ENCODE measurements at places on chromosomes 11 and 22. TPM values are rescaled to one million over a fixed set of nuclear protein-coding genes. Genes with fewer than 3 reads are reported as not detected.

DNA sequence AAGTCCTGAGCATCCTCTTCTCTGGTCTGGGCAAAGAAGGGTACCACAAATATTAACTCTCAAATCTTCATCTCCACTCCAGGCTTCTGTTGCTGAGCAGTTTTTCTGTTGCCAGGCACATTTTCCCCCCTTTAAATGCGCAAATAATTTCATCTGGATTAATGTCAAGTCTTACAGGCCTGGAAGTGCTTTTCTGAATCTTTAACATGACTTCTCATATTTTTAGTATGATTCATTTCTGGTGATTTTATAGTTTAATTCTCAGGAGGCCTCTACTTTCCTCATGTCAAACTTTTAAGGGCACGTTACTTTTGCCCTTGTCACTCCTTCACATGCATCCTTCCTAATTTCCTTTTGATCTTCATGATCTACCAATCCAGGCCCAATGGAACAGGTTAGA is 510.2 kb downstream of the METTL15 start:
- no peak for DNase-seq

DNA sequence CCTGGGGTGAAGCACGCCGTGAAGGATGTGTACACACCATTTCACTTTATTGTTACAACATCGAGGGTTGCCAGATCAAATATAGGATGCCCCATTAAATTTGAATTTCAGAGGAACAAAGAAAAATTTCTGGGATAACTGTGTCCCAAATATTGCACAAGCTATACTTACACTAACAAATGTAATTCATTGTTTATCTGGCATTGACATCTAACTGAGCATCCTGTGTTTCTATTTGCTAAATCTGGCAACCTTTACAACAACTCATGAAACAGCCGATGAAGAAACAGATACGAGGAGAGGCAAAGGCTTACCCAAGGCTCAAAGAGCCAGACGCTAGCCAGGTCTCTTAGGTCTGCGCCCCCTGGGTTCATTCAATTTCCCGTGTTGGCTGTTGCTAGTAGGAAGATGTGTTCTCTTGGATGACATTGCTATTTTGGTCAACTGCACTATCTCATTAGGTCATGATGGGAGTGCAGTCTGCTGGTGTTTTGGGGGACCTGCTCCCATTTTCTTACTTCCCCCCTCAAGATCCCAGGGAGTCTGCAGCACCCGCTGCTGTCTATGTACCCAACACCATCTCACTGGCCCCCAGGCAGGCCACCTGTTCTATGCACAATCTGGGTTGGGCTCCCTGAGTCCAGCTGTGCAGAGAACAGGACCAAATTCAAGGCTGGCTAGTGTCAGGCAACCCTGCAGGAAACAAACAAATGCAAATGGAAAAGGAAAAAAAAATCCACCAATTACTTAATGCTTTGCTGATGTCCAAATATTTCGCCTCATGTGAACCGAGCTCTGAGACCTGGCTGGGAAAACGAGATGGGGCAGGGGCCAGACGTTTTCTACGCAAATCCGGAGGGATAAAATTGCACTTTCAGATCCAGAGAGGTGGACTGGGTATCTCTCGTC is 560.9 kb downstream of the MIAT start:
- no peak for DNase-seq

DNA sequence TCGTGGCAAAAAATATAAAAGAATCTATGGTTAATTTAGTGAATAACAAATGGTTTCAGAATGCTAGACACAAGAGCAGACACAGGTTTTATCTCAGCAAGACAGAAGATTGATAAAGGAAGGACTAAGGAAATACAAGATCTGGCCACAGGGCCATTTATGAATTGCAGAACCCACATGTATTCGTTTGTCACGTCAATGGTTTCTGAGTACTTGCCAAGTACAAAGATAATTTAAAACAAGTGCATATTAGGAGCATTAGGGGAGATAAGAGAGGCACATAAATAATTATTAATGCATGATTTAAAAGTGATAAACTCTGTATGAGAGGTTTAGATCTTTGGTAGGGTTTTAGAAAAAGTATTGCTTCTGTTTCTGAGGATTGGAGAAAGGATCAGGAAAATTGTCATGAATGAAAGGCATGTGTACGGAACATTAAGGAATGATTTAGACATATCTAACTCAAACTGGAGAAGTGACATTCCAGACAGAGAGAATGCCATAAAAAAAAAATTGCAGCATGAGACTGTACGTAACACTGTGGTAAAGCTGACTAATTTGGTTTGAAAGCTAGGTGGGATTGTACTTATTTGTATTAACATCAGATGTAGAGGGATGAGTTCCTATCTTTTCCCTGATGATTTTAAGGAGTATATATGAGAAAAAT is 727.1 kb downstream of the NELL1 start:
- DNase-seq, result no peak

DNA sequence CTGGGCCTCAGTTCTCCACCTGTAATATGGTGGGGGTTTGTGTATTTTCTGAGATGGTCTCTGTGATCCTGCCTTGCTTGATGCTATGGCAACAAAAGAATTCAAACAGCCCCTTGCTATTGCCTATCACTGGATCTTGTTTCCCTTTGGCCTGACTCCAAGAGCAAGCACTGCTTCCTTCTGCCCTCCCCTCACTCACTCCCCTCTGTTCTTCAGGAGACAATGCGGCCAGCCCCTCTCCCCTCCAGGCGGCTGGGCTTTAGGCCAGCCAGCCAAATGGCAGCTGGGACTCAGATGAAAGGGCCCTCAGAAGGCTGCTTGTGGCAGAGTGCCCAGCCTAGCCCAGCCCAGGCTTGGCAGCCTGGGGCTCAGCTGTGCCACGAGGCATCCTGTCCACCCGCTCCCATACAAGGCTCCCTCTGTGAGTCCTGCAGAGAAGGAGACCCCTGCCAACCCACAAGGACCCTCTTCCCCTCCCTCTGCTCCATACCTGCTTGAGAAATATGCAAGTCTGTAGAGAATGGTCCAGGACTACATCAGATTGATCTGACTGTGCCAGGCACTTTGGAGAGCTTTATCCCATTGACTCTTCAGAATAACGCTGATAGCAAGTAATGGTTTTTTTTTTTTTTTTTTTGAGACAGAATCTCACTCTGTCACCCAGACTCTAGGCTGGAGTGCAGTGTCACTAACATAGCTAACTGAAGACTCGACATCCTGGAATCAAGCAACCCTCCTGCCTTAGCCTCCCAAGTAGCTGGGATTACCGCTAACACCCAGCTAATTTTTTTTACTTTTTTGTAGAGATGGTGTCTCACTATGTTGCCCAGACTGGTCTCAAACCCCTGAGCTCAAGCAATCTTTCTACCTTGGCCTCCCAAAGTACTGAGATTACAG is 7.6 kb upstream of the KCTD14 start:
- peak; percentile 87 for DNase-seq

The DYNC2H1 gene
- 26.5 TPM for total RNA-seq

Data from MG63 (cell line).